ENCODE measurements at places on chromosomes 11 and 22.
A peak's percentile ranks its signal among the peaks of the same experiment; 100 is the strongest.

GRCh38 chr11:106821291-106821690 is 197.0 kb downstream of the GUCY1A2 start:
- DNase-seq = no peak

GRCh38 chr11:20046416-20046815 is 113.9 kb downstream of the DBX1 start:
- DNase-seq = no peak

GRCh38 chr11:130418756-130419155 is 9.7 kb downstream of the ADAMTS8 start:
- no peak for DNase-seq

- no peak for DNase-seq
Measured at GRCh38 chr11:34593085-34593484, 27.8 kb upstream of the EHF start.

GRCh38 chr11:35362521-35362980 is 56.8 kb downstream of the SLC1A2 start:
- DNase-seq = no peak

- no peak for DNase-seq
Measured at GRCh38 chr11:19286411-19286810, 45.7 kb upstream of the E2F8 start.

- no peak for DNase-seq
Measured at GRCh38 chr11:40125054-40125453, 1334.4 kb downstream of the LRRC4C start.

- no peak for DNase-seq
Measured at GRCh38 chr11:18790883-18791206, 753 bp downstream of the PTPN5 start.

DNA sequence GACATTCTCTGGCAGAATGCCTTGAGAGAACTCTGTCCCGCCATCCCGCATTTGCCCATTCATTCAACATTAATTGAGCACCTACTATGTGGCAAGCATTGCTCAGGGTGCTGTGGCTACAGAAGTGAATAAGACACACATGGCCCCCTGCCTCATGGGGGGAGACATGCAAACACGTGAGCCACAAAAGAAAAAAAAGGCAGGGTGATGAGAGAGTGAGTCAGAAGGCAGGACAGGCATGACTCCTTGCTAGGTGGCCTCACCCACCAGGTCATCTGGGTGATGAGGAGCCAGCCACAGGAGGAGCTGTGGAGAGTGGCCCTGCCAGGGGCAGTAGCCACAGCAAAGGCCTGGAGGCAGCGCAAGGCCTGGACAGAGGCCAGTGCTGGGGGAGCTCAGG is 4.9 kb downstream of the CHRM4 start:
- no peak for DNase-seq

- DNase-seq = no peak
Measured at GRCh38 chr22:42174062-42174461, 43.5 kb upstream of the CYP2D6 start.

- DNase-seq = peak; percentile 81
Measured at GRCh38 chr22:50529897-50530579, at the start of gene TYMP. Gene TYMP (minus strand): TSS chr22:50530012. CDS start chr22:50529709, 303 bp downstream.

DNA sequence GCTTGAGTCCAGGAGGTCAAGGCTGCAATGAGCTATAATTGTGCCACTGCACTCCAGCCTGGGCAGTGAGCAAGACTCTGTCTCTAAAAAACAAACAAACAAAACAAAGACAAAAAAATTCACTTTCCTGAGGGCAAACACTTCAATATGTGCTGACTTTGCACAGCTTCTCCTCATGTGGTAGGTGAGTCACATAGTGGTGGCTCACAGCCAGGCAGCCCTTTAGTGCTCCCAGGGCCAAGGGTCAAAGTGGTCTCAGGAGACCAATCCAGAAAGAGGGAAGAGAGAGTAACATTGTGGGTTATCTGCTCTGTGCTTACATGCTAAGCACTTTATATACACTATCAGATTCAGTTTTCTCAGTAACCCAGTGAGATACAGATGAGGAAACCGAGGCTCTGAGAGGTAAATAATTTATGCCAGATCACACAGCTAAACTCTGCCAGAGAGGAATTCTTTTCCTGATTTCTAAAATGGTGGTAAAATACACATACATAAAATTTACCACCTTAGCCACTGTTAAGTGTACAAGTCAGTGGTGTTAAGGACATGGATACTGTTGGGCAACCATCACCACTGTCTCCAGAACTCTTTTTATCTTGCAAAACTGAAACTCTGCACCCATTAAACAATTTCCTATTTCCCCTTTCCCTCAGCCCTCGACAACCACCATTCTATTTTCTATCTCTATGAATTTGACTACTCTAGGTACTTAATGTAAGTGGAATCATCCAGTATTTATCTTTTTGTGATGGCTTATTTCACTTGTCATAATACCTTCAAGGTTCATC is 231.7 kb upstream of the NARS2 start:
- DNase-seq = peak; percentile 66

DNA sequence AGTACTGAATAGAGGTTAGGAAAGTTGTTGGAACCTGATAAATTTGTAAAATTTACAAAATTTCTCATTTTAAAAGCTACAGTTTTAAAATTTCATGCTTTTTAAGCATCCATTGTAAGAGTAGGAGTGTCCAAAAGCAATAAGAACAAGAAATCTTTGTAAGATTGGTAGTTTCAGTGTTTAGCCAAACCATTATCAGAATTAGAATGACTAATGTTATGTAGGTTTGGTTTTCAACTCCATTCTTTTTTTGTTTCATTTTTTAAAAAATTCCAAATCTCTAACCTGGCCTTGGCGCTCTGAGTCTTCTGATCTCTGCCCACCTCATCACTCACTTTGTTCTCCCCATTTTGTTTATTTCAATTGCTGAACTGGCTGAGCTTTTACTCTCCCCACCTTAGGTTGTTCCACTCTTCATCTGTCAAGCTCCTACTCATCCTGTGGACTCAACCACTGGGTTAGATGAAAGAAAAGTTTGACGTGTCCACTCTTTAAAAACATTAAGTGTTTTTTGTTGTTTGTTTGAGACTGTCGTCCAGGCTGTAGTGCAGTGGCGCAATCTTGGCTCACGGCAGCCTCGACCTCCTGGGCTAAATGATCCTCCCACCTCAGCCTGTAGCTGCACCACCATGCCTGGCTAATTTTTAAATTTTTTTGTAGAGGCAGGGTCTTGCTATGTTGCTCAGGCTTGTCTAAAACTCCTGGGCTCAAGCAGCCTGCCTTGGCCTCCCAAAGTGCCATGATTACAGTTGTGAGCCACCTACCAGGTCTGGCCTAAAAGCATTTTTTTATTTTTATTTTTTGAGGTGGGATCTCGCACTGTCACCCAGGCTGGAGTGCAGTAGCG is 14.0 kb downstream of the EP300 start:
- DNase-seq = no peak

- DNase-seq = no peak
Measured at GRCh38 chr11:11391796-11392463, 38.9 kb upstream of the CSNK2A3 start.

DNA sequence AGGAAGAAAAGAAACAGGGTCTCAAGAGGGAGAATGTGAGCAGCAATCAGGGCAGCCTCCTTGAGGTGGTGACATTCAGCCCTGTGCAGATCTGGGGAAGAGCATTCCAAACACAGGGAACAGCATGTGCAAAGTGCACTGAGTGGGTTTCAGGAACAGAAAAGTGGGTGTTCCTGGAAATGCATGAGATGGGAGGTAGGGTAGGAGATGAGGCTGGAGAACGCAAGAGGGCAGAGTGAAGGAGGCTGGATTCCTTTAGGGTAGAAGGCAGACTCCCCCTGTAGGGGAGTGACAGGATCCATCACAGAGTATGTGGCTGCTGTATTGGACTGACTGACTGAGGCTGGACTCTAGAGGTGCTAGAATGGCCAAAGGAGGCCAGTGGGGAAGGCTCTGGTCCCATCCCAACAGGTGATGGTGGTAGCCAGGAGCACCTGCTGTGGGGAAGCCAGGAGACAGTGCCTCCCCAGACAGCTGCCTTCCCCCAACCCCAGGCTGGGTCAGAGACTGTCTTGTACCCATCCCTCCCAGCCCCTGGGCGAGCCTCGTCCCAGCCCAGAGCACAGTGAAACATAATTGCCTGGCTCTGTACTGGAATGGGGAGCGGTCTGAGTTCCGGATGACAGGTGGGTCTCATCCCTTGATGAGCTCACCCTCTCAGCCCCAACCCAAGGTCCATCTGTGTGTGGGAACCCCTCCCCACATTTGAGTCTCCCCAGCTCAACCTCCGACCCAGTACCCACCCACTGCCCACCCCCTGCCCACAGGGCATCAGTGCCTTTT is 419.4 kb downstream of the MN1 start:
- DNase-seq = no peak

- DNase-seq = no peak
Measured at GRCh38 chr11:31940371-31941037, 129.4 kb upstream of the PAX6 start.

- DNase-seq = no peak
Measured at GRCh38 chr11:19660076-19660475, 52.6 kb upstream of the NAV2 start.

GRCh38 chr11:34730544-34731295 is 109.8 kb downstream of the EHF start:
- no peak for DNase-seq

DNA sequence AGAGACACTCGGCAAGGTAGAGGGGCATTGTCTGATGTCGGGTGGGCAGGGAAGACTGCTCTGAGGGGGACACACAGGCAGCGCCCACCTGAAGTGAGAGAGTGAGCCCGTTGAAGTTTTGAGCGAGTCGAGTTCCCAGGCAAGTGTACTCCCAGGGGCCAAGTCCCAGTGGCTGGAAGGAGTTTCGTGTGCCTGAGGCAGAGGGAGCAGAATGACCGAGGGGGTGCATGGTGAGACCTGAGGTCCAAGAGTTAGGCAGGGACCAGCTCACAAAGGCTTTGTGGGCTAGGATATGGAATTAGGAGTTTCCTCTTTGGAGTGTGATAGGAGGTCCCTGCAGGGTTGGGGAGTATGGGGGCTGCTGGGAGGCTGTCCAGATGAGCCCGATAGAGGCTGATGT is 6.2 kb downstream of the SCN2B start:
- DNase-seq = no peak

DNA sequence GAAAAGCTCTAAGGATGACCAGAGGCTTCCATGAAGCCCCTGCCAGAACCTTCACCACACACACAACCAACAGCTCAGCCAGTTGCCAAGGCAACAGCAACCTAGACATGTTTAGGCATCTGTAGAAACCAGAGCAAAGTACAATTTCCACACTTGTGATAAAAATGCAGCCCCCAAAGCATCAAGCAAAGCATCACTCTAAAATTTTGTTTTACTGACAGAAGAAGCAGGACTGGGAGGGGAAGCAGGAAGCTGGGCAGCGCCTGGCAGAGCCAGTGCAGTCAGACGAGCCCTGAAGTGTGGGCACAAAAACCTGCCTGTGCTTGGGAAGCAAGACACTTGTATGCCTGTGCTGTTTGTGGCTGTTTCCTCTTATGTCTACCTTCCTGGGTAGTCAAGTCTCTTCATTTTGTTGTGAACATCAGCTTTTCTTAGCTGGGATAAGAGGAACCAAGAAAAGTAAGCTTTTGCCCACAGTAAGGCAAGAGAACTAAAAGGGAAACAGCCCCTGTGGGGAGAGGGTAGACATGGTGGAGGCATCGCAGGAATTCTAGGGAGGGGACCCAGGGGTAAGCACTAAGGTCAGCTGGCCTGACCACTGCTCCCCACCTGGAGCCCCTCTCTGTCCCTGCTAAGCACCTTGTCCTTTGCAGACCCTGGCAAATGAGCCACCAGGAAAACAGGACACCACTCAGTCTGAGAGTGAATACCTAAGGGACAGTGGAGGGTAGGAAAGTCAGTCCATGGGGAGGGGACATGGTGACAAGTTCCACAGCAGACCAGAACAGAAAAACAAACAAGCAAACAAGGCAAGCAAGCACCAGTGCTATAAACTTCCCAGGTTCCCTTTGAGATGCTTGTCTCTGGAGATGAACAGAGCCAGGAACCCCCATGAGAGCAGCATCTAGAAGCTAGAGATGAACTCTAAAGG is 13.4 kb downstream of the PACSIN2 start:
- DNase-seq = no peak

GRCh38 chr11:58573451-58574104 is 2.1 kb downstream of the LPXN start:
- DNase-seq = peak; percentile 63

- no peak for DNase-seq
Measured at GRCh38 chr22:49507607-49508292, 319.9 kb downstream of the BRD1 start.

GRCh38 chr11:108093128-108093904 is 28.1 kb upstream of the ACAT1 start:
- DNase-seq = no peak

GRCh38 chr11:61071208-61071681 is 31.0 kb upstream of the CD5 start:
- peak; percentile 68 for DNase-seq

GRCh38 chr11:45871638-45872037 is 13.8 kb upstream of the MAPK8IP1 start:
- no peak for DNase-seq
